ENCODE measurements at places on chromosomes 6 and 20.

DNA sequence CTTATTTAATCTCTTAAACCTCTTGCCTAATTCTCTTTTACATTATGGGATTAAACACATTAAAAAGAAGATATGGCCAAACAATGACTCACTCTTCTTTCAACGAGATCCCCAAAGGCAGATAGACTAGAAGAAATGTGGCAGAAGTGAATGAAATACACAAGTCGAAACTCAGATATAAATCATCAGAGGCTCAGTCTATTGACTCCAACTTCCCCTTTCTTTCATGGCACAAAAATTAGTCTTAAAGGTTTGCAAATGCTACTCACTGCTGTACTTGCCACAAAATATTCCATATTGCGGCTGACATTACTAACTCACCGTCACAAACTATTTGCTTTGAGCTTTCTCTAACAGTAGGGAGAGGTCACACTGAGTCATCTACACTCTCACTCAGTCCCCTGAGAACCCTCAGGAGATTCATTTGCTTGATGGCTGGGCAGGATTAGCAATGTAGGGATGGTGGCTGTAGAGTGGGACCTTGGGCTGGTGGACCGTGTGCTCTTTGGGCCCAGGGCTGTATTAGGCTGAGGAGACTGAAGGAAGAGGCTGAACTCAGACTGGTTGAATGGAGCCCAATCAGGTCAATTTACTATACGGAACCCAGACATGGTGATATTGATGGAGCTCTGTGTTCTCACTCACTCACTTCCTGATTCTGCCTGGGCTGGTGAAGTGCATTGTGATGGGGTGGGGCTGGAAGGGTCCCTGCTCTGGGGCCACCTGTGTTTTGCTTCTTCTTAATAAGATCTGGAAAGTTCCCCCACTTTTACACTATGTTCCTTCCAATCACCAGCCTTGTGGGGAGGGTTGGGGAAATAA lies 42.8 kb upstream of the UBR2 start:
- no peak overlapping the region for H3K4me3 ChIP-seq
- DNase-seq, result peak; percentile 8
- peak overlapping the region; percentile 90 for H3K27ac ChIP-seq
- peaks cover 9% of the 10 kb centered on the region for H3K4me1 ChIP-seq
- H3K36me3 ChIP-seq, result peaks cover 4% of the 10 kb centered on the region
- H3K27me3 ChIP-seq, result no peaks in the 10 kb centered on the region

DNA sequence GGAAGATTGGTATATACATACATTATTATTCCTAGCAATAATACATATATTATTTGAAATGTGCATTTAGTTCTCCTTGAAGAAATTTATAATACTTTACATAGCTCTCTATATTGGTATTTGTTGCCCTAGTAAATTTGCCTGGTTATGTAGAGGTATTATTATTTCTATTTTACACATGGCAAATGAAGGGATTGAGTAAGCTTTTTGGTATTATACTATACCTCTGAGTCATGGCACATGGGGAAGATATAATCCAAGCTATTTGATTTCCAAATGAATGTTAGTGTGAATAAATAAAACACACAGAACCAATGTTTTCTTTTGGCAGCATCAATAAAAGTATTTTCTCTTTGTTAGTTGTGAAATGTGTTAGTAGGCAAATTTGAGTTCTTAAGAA lies 409.6 kb upstream of the SLC35B3 start:
- no peak overlapping the region for H3K4me3 ChIP-seq
- DNase-seq, result no peak
- H3K27me3 ChIP-seq, result no peaks in the 10 kb centered on the region
- H3K27ac ChIP-seq, result no peak overlapping the region
- no peaks in the 10 kb centered on the region for H3K4me1 ChIP-seq

DNA sequence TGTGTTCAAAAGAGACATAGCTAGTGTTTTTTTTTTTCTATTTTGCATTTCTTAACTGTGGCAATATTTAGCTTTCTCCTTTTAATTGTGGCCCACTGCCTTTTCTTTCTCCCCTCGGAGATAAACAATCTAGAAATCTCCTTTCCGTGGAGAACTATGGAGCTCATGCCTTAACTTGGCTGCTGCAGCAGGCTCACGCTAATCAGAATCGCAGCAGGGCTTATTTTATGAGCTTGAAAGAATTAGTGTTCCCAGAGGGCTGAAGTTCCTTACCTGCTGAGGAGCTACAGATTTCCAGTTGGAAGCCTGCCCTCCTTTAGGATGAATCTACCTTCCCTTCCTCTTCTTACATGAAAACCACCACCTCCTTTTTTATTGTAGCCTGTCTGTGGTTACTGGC lies 35.6 kb downstream of the CTNNBL1 start:
- peaks cover 14% of the 10 kb centered on the region for H3K36me3 ChIP-seq
- no peak overlapping the region for H3K4me3 ChIP-seq
- peaks cover 17% of the 10 kb centered on the region for H3K4me1 ChIP-seq

GRCh38 chr6:141492521-141493284 lies 640.0 kb upstream of the GJE1 start:
- H3K27me3 ChIP-seq, result no peaks in the 10 kb centered on the region
- DNase-seq, result no peak
- no peak overlapping the region for H3K27ac ChIP-seq
- H3K4me3 ChIP-seq, result no peak overlapping the region

- H3K27me3 ChIP-seq, result peaks cover 79% of the 10 kb centered on the region
- DNase-seq, result peak; percentile 31
- peaks cover 13% of the 10 kb centered on the region for H3K4me1 ChIP-seq
- H3K27ac ChIP-seq, result no peak overlapping the region
- H3K4me3 ChIP-seq, result peak overlapping the region; percentile 11
These were observed 44.2 kb upstream of the SLC9A8 start for GRCh38 chr20:49768204-49769047.

- H3K27me3 ChIP-seq, result peaks cover 72% of the 10 kb centered on the region
- H3K36me3 ChIP-seq, result no peaks in the 10 kb centered on the region
- H3K4me3 ChIP-seq, result no peak within 1 kb of the TSS
- peaks cover 23% of the 10 kb centered on the region for H3K4me1 ChIP-seq
- no peak within 1 kb of the TSS for H3K27ac ChIP-seq
These were observed at the start of gene RBPJL for GRCh38 chr20:45306431-45306982. Gene RBPJL, plus strand, starts transcription at chr20:45306840. Its CDS starts 83 bp downstream, at chr20:45306923.

DNA sequence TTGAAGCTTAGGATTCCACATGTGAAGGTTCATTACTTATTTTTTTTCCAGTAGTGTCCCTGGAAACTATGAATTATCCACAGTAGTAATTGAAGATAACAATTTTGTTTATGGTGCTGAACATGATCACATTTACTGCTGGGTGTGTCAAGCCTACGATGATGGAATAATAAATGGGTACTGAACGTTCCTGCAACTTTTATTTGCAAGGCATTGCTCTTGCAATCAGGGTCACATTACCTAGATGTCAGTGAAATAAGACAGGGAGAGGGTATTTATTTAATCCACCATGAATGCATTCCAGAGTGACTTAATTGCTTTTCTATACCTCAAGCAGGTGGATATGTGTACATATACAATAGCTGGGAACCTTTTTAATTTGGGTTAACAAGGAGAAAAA lies 27.0 kb upstream of the MLIP start:
- DNase-seq, result no peak
- H3K27me3 ChIP-seq, result no peaks in the 10 kb centered on the region
- H3K4me1 ChIP-seq, result no peaks in the 10 kb centered on the region
- no peak overlapping the region for H3K27ac ChIP-seq
- no peaks in the 10 kb centered on the region for H3K36me3 ChIP-seq
